ENCODE measurements at places on chromosomes 1 and 21.

DNA sequence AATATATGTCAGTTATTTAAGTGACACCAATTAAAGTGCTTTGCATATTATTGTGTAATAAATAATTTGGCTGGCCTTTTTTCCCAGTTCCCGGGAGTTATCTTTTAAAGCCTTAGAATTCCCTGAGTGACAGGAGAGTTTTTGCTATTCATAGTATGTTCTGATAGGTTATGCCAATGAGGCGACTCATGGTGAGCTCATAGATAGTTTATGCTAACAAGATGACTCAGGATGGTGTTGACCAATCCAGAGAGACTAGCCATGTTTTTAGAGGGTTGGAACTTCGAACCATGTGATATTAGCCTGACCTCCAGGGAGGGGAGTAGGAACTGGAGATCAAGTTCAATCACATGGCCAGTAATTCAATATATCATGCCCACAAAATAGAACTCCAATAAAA is 310.8 kb downstream of the USP25 start:
- DNase-seq = no peak

DNA sequence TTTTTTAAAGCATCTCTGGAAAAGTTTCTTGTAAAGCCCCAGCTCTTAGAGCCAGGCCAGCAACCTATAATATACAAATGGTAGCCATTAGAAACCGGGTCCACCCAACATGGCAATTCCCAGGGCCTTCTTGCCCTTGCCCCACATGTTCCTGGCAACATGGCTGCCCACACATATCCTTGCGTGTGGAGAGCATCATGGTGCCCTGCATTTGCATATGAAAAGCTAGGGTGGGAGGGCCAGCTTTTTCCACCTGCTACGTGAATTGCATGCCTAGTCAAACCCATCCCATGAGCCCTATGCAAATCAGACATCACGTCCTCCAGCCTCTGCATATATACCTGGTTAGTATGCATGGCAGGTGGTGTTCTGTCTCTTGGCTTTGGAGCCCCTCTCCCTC is 88.2 kb downstream of the RABGAP1L start:
- no peak for DNase-seq

DNA sequence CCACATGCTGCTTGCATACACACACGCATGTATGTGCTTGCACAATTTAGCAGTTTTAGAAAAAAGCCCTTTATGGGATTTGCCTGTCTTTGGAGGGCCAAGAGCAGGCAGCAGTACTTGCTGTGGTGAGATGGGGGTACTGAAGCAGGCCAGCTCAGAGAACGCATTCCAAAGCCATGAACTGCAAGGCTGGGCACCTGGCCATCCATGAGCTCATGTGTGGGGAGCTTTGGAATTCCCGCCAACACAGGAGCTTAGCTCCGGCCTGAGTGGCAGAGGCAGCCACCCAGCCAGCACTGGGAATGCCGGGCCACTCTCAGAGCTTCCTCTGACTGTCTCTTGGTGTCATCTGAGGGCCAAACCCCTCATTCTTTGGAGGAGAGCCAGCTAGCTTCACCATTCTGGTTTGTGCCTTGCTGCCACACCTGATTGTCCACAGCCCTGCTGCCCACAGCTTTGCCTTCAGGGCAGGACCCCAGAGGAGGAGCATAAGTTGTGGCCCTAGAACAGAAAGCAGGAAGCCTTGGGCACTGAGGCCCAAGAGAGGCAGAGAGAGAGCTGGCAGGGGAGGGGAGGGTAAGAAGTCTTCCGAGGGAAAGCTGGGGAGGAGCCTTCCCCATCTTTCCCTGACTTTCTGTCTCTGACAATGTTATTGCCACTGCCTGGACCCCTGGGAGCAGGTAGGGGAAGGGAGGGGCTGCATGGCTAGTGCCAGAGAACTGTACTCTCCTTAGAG is 92.1 kb upstream of the POU3F1 start:
- DNase-seq = peak; percentile 79

GRCh38 chr1:9183441-9183840 is 51.1 kb upstream of the H6PD start:
- DNase-seq = no peak

DNA sequence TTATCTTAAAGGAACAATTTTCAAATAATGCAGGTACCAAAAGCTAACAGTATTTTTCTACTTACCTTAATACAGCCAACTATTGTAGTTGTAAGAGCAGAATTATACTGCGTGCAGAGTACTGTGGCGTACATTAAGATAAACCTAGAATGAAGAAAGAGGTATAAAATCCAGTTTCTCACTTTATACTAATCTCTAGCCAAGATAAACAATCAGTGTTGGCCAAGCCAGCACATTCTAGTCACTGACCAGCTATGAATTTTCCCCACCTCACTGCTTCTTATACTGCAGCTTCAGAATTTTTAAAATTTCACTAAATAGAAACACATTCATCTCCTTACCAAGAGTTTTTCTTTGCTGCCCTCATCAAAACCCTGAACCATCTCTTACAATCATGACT is 33.6 kb downstream of the SLC35D1 start:
- DNase-seq = no peak

DNA sequence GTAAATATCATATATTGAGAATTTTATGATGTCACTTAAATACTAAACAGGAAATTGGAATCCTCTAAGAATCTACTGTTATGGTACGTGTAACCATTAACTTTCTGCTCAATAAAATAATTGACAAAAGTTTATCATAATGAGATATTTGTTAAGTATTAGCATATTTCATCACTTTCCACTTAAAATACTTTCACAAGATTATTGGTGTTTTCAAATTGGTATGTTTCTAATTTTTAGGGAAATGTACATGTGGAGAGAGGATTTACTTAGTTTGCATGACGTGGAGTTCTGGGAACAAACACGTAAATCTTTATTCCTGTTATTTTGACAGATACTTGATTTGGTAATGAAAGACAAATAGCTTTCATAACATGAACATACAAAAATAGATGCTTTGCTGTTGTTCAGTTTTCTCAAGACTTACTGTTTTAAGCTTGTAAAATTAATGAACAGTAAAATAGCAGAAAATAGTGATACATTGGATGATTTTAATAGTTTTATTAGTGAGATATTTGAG is 1.6 kb downstream of the SRSF11 start:
- DNase-seq = no peak

GRCh38 chr1:162709870-162710269 is 77.6 kb downstream of the DDR2 start:
- no peak for DNase-seq

All from lower lobe of right lung (tissue), 2 donors.